Neural progenitor cell (in vitro differentiated cells): ENCODE measurements at places on chromosomes 2 and 18. TPM values are rescaled to one million over a fixed set of nuclear protein-coding genes. Genes with fewer than 3 reads are reported as not detected.

Gene GDF7
- total RNA-seq: not detected in 2 replicates

Gene ASXL3
- total RNA-seq: 2.7 and 5.1 TPM in 2 replicates

Gene DUSP2
- total RNA-seq: 2.3 TPM in 1 of 2 replicates, not detected in the other

Gene MARCHF4
- 0.26 and 0.46 TPM in 2 replicates for total RNA-seq

Gene SKA1
- 31.4 and 57.2 TPM in 2 replicates for total RNA-seq

Gene TEX44
- not detected in 2 replicates for total RNA-seq

Gene MC5R
- total RNA-seq: not detected in 2 replicates

Gene GPR75
- total RNA-seq: 0.94 and 1.1 TPM in 2 replicates

Gene PMAIP1
- total RNA-seq: 3.1 and 3.5 TPM in 2 replicates

Gene RAB6C
- total RNA-seq: 0.07 TPM in 1 of 2 replicates, not detected in the other

Gene TRIB2
- total RNA-seq: 68.8 and 74.4 TPM in 2 replicates

Gene SULT1C2
- total RNA-seq: 0.28 and 1.6 TPM in 2 replicates

Gene ADAM23
- total RNA-seq: 17.2 and 19.4 TPM in 2 replicates

Gene SNORC
- 2.6 TPM in 1 of 2 replicates, not detected in the other for total RNA-seq

Gene FAM210A
- total RNA-seq: 15.1 and 15.5 TPM in 2 replicates

Gene PROM2
- total RNA-seq: 0.95 and 2.4 TPM in 2 replicates

Gene DSG4
- not detected in 2 replicates for total RNA-seq

Gene TNFAIP6
- total RNA-seq: 0.22 TPM in 1 of 2 replicates, not detected in the other

Gene NAGK
- 18.4 and 43.5 TPM in 2 replicates for total RNA-seq

Gene RUFY4
- total RNA-seq: not detected in 2 replicates

Gene CYTIP
- 0.19 and 0.54 TPM in 2 replicates for total RNA-seq

Gene UGT1A3
- total RNA-seq: not detected in 2 replicates

Gene STARD6
- not detected in 2 replicates for total RNA-seq

Gene ABCG8
- total RNA-seq: not detected in 2 replicates

Gene NBAS
- 58.0 and 60.2 TPM in 2 replicates for total RNA-seq

Gene HOXD12
- total RNA-seq: not detected in 2 replicates

Gene STAT4
- total RNA-seq: 0.32 and 0.62 TPM in 2 replicates

Gene LOXHD1
- total RNA-seq: not detected in 2 replicates

Gene LYG2
- total RNA-seq: not detected in 2 replicates

Gene FBLN7
- total RNA-seq: 7.8 and 18.4 TPM in 2 replicates

Gene RNF103
- 15.9 and 26.5 TPM in 2 replicates for total RNA-seq

Gene DCDC2C
- total RNA-seq: not detected in 2 replicates

Gene NYAP2
- 0.07 TPM in 1 of 2 replicates, not detected in the other for total RNA-seq

Gene CREG2
- 0.28 TPM in 1 of 2 replicates, not detected in the other for total RNA-seq

Gene DAPL1
- not detected in 2 replicates for total RNA-seq

Gene TCF4
- total RNA-seq: 111 and 161 TPM in 2 replicates

Gene MIB1
- total RNA-seq: 83.8 and 112 TPM in 2 replicates

Gene CAVIN2
- not detected in 2 replicates for total RNA-seq

Gene PFN4
- total RNA-seq: 0.21 and 0.43 TPM in 2 replicates

Gene CYS1
- 0.56 TPM in 1 of 2 replicates, not detected in the other for total RNA-seq

Gene GPR45
- total RNA-seq: not detected in 2 replicates

Gene FASTKD1
- 50.6 and 60.3 TPM in 2 replicates for total RNA-seq

Gene PTPRN
- total RNA-seq: 0.60 and 4.2 TPM in 2 replicates

Gene HNRNPLL
- 82.3 and 109 TPM in 2 replicates for total RNA-seq

Gene SCN3A
- 0.40 TPM in 1 of 2 replicates, not detected in the other for total RNA-seq
